ENCODE measurements at places on chromosomes 7 and 10.
A peak's percentile ranks its signal among the peaks of the same experiment; 100 is the strongest.

DNA sequence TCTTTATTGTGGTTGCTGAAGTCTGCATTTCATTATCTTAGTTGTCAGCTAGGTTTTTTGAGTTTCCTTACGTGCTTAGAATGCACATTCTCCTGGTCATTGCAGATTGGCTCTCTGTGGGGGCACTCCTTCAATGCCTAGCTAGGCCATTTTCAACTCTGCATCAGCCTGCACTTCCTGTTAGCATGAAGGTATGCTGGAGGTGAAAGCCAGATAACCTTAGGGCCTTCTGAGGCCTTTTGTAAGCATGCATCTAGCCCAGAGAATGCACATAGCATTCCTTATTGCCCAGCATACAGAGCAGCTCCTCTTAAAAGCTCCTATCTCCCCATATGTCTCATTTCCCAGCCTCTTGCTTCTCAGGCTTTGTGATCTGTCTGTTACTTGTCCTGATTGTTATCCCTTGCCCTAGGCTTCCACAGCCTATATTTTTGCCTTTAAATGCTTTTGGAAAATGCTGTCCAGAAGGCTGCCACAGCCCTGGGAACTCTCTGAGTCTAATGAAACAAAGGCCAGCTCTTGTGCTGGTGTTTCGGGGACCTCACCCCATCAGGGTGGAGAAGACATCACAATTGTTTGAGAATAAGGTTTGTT, 108.1 kb upstream of the IGFBP3 start:
- no peak for DNase-seq

GRCh38 chr7:26159243-26159642, 7.2 kb downstream of the NFE2L3 start:
- peak; percentile 76 for DNase-seq

GRCh38 chr7:28179120-28180030, 1.2 kb downstream of the JAZF1 start:
- DNase-seq, result peak; percentile 88

DNA sequence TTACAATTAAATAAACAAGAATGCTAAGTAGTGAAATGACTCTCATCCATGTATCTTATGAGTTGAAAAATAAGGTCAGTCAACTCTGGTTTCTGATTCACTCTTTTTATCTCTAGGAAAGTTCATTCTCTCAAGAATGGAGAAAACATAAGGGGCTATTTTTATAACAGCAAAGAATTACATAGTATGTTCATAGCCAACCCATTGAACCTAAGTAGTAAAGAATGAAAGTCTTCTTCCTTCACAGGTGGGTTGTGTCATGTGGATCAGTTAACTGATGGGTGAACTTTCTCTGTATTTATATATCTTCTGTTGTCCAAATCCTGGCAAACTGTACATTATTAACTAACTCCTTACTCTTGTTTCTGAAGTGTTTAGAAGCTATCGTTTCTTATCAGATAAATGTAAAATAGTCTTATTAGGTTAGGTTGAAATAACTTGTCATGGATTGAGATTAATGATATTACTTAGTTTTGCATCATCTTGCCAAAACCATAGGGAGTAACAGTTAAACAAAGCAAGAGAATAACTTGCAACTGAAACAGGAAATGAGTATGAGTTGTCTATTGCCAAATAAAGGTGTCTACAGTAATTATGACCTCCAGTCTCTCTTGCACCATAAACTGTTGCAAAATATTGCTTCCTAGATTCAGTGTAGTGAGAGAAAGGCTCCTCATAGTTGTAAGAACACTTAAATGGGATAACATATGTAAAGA, 86.8 kb downstream of the ANKRD7 start:
- no peak for DNase-seq

DNA sequence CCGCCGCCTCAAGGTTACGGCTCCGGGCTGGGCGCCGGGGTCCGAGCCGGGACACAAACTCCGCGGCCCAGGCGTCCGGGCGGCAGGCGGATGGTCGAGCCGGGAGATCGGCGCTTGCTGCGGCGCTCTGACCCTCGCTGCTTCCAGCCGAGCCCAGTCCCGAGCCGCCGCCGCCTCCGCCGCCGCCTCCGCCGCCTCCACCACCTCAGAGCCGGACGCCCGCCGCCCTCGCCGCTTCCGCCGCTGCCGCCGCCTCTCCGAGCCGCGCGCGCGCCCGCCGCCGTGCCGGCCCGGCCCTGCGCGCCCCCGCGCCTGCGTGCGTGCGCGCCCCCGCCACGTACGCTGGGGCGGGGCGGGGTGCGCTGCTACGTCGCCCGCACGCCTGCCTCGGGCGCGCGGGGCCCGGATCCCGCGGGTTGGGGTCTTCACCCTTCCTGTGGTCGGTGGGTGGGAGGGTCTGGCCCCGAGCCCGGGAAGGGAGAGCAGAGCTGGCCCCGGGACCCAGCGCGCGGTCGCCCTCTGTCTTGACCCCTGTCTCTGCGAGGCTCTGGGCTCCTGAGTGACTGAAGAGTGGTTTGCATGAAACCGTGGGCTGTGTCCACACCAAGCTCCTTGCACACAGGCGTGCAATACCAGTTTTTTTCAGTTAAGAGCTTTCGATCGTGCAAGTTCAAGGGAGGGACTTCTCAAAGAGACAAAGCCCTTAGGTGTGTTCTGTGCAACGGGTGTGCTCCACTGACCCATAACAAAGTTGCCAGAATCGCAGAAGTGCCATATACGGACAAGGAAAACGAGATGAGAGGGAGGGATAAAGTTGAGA, at the start of gene SMURF1:
Gene SMURF1, minus strand, starts transcription at position 256 of the 820 bp plus-strand sequence. CDS start 328 bp downstream, outside the sequence.
- peak; percentile 85 for DNase-seq

DNA sequence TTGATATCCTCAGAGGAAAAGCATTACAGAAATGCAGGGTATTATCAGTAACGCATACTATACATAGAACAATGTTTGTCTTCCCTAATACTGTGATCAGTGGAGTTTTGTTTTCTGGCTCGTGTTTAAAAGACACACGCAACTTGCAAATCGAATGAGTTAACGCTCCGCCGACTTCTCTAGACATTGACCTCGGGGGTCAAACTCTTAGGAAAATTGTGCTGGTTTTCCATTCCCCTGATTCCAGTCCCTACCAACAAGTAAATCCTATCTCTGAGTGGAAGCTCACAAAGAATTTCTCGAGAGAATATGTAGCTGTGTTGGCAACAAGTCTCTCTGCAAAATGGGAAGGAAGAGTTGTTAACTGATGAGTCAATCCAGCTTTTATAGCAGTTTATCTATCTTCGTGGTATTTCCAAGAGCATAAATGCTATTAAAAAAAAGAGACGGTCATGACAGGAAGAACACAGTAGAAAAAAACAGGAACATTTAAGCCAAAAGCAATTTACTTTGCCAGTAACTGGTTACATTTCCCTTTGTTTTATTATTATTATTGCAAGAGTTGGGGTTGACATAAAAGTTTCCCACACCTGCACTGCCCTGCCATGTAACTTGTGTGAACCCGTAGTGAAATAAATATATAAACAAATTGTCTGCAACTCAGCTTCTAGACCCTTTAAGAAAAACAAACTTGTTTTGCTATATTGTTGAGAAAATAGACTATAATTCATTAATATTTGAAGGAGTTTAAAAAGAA, 144.4 kb downstream of the ARID5B start:
- DNase-seq, result no peak

GRCh38 chr7:65827366-65827765, 45.5 kb upstream of the VKORC1L1 start:
- no peak for DNase-seq
